Fibroblast of skin of scalp (primary cell): ENCODE measurements at places on chromosomes 12 and 14.

- DNase-seq = peak; percentile 11
Measured at GRCh38 chr12:16112612-16113560, 164.6 kb downstream of the SLC15A5 start.

- peak; percentile 66 for DNase-seq
Measured at GRCh38 chr12:127479256-127479655, 787.7 kb upstream of the TMEM132C start.

DNA sequence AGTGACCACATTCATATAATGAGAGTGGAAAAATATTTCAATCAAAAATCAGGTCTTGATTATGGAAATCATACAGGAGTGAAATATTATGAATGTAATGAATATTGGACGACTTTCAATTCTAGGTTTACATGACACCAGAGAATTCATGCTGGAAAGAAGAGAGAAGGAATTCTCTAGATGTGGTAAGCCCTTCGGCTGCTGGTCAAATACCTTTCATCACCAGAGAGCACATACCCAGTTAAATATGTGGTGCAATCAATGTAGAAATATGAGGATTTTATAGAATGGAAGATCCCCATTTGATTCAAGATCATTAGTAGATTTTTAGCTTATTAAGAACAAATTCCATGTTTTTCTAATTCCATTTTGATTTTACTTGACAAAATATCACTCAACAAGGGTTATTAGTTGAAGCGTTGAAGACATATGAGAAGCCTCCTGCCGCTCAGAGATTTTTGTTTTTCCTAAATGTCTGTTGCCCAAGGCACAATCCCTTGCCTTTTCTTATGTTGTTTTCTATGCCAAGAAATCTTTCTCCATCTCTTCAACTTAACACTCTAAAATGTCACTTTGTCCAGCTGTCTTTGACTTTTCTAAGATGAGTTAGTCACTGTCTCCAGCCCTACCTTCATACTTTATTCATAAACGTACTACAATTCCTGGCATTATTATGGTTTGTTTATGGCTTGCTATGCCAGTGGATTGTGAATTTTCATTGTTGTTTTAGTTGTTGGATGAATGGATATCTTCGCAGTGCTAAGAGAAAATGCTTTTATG is 72.8 kb upstream of the ZDHHC17 start:
- DNase-seq = peak; percentile 86

- DNase-seq = no peak
Measured at GRCh38 chr12:113471619-113472171, at the start of gene LHX5. Gene LHX5, minus strand, starts transcription at chr12:113471871. Its CDS starts 373 bp downstream, at chr12:113471498.

DNA sequence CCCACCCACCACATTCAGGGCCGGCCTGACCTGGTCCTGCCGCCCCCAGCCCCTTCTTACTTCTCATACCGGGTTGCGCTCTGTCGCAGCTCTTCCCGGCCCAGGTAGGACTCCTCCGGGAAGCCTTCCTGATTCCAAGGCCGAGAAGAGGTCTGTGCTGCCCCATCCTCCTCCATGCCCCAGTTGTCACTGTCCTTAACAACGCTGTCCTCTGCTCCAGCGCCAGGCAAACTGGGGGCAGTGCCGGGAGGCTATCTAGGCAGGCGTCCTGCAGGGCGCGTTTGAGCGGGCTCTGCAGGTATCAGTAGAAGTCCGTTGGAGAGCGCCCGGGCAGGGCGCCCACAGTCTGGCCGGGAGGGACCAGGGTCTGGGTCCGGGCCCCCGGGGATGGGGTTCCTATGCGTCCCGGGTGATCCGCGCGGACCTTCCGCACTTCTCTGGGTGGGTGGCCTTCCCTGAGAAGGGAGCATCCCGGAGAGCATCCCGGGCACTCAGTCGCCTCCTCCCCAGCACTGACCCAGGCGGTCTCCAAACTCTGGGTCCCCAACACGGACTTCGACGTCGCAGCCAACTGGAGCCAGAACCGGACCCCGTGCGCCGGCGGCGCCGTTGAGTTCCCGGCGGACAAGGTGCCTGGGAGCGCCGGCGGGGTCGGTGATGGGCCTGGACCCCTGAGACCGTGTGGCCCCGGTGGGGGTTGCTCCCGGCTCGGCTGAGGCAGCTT is 900 bp downstream of the AMN start:
- DNase-seq = no peak

GRCh38 chr12:14275886-14276285 is 89.6 kb upstream of the ATF7IP start:
- DNase-seq = no peak

GRCh38 chr12:19223695-19224094 is 94.2 kb downstream of the PLEKHA5 start:
- DNase-seq = peak; percentile 56

DNA sequence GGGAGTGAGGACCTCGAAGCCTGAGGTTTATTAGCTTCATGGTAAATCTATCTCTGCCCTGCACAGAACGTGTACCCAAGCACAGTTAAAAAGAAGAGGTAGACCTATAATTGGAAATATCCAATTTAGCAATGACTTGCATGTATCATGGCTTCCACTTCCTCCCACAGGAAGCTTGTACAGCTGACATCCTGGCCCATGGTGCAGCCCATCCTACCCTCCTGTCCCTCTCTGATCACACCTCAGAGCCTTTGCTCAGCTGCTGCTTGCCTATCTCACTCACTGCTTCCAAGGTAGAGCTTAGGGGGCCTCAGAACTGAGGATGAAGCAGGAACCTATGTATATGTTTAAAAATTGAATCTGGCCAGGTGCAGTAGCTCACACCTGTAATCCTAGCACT is 4.3 kb upstream of the BCDIN3D start:
- DNase-seq = no peak

- DNase-seq = no peak
Measured at GRCh38 chr14:75175677-75176141, 703 bp downstream of the TMED10 start.
